ENCODE measurements at places on chromosomes 16 and 17.

- no peak for DNase-seq
Measured at GRCh38 chr17:75845058-75845711, 981 bp upstream of the UNC13D start.

GRCh38 chr17:82497483-82498405 is 21.8 kb upstream of the FOXK2 start:
- no peak for DNase-seq

DNA sequence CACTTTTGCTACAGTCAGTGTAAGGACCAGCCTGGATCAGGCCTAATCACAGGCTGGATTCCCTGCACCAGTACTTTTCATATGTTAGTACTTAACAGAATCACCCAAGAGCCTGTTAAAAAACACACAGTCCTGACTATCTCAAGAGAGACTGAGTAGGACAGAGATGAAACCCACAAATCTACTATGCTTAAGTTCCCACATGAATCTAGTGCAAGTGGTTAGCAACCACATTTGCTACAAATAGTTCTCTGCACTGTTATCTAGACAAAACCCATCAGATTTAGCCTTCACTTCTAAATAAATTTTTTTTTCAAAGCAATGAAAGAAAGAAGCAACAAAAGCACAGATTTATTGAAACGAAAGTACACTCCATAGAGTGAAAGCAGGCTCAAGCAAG is 38.9 kb downstream of the SSH2 start:
- DNase-seq: no peak

- DNase-seq: no peak
Measured at GRCh38 chr16:53129281-53130158, 74.7 kb downstream of the CHD9 start.

DNA sequence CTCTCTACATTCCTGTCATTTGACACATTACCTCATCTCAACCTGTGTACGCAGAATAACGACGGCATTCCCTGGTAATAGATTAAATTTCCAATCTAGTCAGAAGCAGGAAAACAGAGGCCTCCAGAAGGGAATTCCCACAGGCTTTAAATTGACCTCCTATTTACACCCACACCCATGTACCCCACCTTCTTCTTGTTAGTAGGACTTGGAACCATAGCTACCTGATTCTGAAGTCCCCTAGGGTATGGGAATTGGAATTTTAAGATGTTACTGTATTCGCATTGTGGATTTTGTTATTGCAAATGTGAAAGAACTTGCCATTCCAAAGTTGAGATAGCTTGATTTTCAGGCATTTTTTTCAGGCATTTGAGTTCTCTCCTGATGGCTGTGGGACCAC is 377.5 kb upstream of the DYNLRB2 start:
- DNase-seq: no peak

DNA sequence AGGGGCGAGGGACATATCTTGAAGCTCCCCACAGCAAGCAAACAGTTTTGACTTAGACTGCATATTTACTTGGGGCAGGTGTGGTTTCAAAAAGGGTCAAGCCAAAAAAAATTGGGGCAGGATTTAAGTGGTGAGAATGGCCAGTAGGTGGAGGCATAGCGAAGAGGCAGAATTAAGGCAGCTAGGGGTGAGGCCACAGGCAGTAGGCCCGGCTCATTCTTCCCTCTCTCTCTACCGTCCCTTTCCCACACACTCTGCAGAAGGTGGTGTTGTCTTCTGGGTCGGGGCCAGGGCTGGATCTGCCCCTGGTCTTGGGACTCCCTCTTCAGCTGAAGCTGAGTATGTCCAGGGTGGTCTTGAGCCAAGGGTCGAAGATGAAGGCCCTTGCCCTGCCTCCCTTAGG is 2.6 kb downstream of the SHBG start:
- no peak for DNase-seq

DNA sequence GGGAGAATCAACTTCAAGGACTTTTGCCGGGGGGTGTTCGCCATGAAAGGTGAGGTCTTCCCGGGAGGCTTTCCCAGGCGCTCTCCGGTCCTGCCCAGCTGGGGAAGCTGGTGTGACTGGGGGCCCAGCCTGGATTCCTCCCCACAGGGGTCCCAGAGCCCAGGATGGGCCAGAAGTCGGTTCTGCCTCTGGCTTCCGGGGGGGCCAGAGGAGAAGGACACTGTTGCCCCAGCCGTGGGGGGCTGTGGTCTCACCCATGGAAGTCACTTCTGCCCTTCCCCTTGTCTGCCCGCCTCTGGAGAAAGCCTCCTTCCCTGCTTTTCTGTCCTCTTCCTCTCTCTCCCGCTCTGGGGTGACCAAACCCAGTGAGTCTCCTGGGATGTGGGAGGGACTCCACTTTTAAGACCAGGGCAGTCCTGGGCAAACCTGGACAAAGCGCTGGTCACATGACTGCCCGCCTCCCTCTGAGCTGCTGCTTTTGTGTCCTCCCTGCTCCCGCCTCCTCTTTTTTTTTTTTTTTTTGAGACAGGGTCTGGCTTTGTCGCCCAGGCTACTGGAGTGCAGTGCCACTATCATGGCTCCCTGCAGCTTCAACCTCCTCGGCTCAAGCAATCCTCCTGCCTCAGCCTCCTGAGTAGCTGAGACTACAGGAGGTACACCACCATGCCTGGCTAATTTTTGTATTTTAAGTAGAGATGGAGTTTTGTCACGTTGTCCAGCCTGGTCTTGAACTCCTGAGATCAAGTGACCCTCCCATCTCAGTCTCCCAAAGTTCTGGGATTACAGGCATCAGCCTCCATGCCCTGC is 40.6 kb downstream of the RAB11FIP4 start:
- no peak for DNase-seq

DNA sequence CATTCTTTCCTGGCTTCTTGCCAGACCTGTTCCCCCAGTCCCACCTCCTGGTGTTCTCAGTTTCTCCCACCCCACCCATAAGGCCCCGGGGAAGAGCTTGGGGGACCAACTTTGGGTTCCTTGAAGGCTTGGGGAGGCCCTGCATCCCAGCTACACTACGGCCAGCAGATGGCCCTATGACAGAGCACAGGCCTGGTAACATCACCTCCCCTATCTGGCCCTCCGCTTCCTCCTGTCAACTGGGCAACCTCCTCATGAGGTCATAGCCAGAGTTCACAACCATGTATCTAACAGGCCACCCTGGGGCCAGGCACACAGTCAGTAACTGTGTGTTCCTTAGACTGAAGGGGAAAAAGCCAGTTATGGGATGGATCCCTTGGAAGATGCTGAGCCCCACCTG is 31.4 kb downstream of the MYO15A start:
- no peak for DNase-seq

DNA sequence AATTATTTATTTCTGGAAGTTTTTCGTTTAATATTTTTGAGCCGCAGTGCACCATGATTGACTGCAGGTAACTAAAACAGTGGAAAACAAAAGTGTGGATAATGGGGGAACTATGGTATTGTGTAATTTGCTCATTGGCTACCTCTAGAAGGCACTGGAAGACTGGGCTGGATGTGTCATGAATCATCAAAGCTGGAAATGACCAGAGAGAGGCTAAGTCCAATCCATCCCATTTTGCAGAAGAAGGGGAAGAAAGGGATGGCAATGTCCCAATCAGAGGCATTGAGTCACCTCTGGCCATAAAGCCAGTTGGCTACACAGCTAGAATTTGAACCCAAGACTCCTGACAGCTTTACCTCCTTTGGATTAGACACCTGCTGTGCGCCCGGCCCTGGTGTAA is 29.3 kb downstream of the GLP2R start:
- DNase-seq: no peak

- DNase-seq: no peak
Measured at GRCh38 chr17:29716566-29716965, 93.9 kb upstream of the CORO6 start.

DNA sequence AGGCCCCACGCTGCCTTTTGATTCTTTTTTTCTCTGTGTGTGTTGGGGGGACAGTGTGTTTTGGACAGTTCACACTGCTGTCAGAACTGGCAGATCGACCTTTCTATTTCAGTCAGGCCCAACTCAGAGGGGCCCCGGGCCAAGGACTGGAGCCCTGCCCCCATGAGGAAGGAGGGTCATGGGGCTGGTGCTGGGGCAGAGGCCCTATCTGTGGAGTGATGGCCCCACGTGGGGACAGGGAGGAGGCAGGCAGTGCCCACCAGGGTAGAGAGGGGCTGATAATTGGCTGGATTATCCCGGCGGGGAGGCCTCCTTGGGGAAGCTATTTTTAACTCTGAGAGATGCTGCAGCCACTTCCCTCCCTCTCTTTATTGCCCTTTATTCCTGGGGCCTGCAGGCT is 5.7 kb upstream of the KCNJ12 start:
- no peak for DNase-seq

DNA sequence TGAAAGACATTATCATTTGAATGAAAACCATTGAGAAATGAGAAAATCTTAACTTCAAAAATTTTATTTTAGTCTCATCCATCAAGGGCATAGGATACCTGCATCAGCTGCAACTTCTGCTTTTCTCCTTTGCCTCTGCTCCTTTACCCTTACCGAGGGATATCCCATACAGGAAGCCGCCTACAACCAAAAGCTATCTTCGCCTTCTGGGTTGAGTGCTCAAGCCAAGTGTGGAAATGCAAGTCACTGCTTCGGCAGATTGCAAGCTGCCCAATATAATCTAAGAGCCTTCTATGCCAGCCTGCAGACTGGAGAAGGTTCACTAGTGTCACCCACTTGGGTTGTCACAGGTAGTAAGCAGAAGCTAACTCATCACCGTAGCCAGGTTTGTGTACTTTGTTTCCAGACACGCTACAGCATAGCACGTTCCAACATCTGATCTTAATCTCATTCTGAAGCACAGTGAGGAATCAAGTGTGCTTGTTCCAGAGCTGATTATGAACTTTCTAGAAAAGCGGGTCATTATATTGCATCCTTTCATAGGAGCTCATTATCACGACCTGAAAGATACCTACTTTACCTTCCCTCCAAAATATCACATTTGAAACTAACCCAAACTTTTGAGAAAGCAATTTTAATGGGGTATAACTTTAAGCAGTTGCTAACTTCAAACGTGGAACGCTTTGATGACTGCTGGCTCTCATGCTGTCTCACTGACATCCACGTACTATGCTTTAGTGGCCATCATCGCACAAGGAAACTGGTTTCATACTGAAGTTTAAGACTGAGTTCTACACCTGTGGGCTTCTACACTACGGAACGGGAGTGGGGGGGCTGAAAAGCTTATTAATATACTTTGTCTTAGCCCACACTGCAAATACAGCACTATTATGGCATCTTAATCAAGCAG is 8.0 kb upstream of the UNK start:
- DNase-seq: no peak

GRCh38 chr17:61627658-61628057 is 36.6 kb upstream of the NACA2 start:
- no peak for DNase-seq

DNA sequence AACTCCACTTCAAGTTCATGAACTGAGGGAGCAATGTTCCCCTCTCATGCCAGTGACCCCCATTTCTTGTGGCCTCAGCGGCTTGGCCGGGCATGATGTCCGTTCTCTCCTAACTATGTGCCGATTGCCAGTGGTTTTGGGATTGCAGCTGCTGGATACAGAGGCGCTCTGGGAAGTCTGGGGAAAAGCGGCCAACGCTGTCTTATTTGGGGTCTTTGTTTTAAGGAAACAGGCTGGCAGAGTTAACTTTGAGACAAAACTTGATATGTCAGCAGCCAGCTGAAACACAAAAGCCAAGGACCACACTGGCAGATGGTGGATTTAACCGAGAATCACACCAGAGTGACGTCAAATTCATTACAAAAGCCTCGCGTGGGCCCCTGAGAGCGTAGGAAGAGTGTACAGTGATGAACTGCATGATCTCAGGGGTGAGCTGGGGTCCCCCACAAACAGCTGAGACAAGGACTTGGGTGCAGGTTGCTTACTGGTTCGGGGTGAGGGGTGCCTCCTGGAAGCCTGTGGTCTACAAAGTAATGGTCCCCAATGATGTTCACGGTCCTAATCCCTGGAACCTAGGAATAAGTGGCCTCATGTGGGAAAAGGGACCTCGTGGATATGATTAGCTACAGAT is 180.4 kb downstream of the IRF8 start:
- DNase-seq: no peak

DNA sequence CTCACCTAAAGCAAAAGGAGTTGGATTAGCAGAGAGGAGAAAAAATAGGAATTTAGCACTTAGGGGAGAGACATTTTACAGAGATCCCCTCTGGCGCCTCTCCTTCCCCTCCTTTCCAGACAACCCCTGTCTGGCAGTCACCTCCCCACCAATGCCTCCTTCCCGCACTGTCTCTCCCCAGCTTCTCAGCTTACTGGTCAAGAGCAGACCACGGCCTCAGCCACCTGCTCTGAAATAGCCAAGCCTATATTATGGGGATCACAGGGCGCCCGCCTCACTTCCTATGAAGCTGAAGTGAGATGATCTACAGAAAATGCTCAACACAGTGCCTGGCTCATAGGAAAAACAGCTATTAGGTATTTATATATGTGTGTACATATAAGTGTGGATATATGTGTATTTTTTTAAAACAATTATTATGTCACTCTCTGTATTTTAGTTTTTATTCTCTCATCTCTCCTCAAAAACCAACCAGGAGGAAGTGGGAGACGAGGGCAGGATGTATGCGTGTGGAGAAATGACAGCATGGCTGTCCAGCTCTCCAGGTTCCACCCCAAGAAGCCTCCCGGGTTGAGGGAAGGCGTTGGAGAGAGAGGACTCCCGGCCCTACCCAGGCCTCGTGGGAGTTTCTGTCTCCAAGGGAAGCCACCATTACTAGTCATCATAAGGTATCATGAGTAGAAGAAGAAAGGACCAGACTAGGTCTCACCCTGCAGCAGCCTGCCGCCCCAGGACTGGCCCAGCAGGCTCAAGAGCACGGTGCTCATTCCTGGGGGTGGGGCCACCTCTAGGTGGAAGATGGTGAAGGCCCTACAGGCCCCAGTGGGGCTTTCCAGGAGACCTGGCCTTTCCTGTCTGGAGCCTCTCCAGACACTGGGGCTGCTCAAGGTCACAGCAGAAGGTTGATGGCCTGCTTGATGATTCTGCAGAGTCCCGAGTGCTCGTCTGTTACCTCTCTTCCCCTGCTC is 27.2 kb downstream of the MAP3K14 start:
- DNase-seq: no peak

GRCh38 chr17:17989618-17990017 is 17.0 kb downstream of the DRC3 start:
- no peak for DNase-seq

- DNase-seq: no peak
Measured at GRCh38 chr16:72846594-72846993, 201.3 kb downstream of the ZFHX3 start.

- no peak for DNase-seq
Measured at GRCh38 chr17:28738680-28739384, 5.0 kb upstream of the TRAF4 start.

GRCh38 chr17:43015579-43015978 is 6.6 kb downstream of the VAT1 start:
- no peak for DNase-seq

DNA sequence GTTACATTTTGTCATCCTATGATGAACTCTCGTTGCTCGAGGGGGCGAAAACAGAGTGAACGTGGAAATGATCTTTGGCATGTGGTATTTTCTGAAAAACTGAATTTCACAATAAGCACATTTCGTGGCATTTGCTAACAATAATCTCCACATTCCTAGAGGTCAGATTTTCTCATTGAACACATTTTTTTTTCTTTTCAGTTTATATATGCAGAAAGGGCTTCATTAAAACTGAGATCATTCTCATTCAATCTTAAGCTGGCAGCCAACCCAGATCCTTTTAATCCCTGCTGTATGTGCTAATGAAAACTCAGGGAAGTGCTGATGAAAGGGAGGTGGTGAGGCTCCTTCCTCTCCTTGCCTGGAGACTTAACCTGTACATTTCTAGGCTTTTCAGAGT is 52.6 kb downstream of the PRKCA start:
- DNase-seq: no peak
